NCI-H1930 (cell line): ENCODE measurements at places on chromosomes 6 and 20.
A peak's percentile ranks its signal among the peaks of the same experiment; 100 is the strongest.

GRCh38 chr20:17872959-17873358 lies 95.6 kb downstream of the SNX5 start:
- DNase-seq: no peak

GRCh38 chr6:82396964-82397751 lies 33.5 kb downstream of the TPBG start:
- DNase-seq: no peak

DNA sequence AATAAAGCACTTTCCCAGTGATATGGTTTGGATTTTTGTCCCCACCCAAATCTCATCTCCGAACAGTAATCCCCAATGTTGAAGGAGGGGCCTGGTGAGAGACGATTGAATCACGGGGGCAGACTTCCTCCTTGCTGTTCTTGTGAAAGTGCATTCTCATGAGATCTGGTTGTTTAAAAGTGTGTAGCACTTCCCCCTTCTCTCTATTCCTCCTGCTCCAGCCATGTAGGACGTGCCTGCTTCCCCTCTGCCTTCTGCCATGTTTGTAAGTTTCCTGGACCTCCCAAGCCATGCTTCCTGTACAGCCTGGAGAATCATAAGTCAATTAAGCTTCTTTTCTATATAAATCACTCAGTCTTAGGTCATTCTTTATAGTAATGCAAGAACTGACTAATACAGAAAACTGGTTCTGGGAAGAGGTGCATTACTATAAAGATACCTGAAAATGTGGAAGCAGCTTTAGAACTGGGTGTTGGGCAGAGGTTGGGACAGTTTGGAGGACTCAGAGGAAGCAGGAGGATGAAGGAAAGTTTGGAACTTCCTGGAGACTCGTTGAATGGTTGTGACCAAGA lies 7.4 kb downstream of the EPM2A start:
- no peak for DNase-seq

- peak; percentile 80 for DNase-seq
Observed at GRCh38 chr20:49384437-49385434, 97.7 kb downstream of the KCNB1 start.

DNA sequence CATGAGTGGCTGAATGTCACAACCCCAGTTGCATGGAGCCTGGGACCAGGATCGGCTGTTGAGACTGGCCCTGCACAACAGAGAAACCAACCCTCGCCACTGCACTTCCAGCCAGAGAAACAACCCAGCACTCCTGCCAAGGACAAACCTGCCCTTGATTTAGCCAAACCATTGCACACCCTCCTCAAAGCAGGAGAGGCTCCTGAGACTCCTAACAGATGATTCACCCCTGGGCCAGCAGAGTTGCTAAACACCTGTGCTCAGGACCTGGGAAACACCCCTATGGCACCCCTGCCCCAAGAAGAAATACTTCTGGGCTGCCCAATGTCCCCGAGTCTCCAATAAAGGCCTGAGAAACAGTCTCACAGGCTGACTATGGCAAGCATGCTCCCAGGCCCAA lies 17.8 kb downstream of the WDR27 start:
- no peak for DNase-seq

GRCh38 chr6:74410630-74411029 lies 714.6 kb downstream of the CD109 start:
- no peak for DNase-seq

GRCh38 chr6:113772961-113773360 lies 84.2 kb upstream of the MARCKS start:
- no peak for DNase-seq

- DNase-seq: no peak
Observed at GRCh38 chr6:142399739-142400138, 97.9 kb downstream of the ADGRG6 start.

DNA sequence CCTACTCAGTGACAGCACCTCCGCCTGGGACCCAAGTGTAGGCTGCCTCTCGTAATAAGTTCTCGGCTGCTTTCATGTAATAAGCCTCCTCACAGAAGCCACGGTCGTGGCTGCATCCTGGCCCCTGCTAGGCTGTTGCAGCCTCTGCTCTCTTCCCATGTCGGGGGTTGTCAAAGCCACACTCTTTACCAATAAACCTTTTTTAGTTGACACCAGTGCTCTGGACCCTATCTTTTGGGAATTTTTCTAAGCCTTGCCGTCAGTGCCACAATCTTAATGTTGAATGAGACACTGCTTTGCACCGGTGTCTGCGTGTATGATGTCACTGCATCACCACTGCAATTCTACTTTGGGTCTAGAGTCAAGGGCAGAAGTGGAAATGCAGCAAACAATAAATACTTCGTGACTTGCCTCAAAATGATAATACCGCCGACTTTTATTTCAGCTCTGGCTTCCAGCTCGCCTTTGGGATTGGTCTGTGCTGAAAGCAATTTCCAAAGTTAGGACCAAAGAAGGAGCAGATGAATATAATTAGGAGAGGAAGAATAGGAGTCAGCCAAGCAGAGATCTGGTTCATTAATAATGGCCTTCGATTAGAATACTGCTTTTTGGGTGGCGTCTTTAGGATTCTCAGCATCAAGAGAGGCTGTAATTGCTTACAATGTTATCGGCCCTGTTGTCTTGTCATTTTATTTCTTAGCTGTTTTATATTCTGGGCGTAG lies 57.6 kb upstream of the CCN6 start:
- no peak for DNase-seq

- DNase-seq: no peak
Observed at GRCh38 chr6:97399208-97399607, 116.2 kb upstream of the MMS22L start.

- DNase-seq: no peak
Observed at GRCh38 chr6:129276986-129277385, 394.0 kb downstream of the LAMA2 start.

DNA sequence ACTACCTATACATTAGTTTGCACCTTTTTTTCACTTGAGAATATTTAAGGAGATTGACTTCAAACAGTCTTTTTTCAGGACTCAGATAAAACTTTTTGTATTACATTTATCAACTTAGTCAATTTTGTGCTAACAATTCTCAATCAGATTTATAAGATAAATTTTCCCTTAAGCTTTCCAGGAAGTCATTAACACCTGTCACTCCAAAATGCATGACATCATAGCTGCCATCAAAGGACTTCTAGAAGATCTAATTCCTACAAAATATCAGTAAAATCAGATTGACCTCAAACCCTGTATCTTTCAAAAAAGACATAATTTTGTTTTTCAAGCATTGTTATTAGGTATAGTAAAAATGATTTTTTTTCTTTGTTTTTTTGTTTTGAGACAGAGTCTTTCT lies 9.9 kb downstream of the RFPL4B start:
- DNase-seq: no peak

GRCh38 chr6:35024551-35025054 lies 116.5 kb downstream of the TCP11 start:
- peak; percentile 15 for DNase-seq

DNA sequence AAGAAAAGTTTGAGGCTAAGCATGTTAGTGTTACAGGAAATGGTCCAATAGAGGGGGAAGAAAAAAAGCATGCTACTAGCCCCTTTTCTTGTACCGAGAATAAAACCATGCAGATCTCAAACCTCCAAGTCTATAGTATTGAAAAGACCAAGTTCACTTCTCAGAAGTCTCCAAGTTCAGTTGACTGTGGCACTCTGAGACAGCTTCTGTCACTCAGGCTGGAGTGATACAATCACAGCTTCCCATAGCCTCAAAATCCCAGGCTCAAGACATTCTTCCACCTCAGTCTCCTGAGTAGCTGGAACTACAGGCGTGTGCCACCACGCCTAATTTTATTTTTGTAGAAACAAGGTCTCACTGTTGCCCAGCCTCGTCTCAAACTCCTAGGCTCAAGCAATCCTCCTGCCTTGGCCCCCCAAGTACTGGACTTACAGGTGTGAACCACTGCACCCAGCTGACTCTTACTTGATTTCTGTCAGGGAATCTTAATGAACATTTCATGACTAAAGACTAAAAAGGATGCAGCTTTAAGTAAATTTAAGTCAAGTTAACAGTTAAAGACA lies 16.2 kb downstream of the C6orf62 start:
- no peak for DNase-seq

DNA sequence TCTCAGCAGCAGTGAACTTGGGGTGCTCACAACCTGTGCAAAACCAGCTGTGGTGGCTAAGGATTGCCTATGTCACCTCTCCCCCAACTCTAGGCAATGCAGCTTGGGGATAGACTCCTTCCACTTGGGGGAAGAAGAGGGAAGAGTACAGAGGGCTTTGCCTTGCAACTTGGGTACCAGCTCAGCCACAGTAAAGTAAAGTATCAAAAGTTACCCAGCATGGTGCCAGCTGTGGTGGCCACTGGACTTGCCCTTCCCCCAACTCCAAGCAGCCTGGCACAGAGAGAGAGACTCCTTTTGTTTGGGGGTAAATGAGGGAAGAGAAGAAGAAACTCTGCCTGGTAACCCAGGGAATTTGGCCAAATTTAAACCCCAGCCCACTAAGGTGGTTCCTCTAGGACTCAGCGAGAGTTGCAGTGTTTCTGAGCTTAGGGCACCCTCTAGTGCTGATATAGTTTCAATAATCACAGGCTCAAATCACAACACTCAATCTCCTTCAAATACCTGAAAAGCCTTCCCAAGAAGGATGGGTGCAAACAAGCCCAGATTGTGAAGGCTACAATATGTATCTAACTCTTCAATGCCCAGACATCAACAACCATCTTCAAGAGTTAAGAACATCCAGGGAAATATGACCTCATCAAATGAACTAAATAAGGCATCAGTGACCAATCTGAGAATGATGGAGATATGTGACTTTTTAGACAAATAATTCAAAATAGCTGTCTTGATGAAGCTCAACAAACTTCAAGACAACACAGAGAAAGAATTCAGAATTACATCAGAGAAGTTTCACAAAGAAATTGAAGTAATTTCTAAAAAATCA lies 7.6 kb upstream of the DEFB129 start:
- no peak for DNase-seq

GRCh38 chr6:162671580-162672165 lies 55.9 kb downstream of the PRKN start:
- DNase-seq: no peak

DNA sequence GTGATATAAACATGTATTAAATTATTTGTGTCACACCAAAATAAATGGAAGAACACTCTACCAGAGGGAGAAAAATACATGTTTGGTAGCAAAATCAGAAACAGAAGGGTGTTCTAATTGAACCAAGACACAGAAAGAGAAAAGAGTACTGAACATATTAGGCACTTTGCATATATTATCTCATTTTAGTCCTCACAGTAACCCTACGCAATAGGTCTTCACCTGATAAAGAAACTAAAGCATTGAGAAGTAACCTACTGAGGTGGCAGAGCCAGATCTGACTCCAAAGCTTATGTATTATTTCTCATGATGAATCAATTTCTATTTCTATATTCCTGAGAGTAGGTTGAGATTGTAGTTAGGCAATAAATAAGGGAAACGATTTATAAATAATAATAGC lies 77.7 kb downstream of the FYN start:
- no peak for DNase-seq

DNA sequence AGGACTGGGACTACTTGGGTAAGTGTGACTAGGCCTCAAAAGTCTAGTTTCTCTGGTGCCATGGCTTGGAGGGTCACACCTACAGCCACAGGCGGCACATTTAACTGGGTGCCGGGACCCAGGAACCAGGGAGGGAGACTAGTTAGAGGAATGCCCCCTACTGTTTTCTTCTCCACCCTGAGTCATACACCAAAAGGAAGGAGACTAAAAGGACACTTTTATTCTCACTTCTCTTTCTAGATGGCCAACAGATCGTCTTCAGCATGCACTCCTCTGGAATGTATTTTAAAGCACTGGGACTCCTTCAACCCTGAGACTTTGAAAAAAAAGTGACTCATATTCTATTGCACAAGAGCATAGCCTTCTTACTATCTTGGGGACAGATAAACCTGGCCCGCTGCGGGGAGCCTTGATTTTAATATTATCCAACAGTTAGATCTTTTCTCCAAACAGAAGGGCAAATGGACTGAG lies 33.4 kb downstream of the PLN start:
- no peak for DNase-seq

- no peak for DNase-seq
Observed at GRCh38 chr6:44269178-44269920, 901 bp upstream of the TMEM151B start.

DNA sequence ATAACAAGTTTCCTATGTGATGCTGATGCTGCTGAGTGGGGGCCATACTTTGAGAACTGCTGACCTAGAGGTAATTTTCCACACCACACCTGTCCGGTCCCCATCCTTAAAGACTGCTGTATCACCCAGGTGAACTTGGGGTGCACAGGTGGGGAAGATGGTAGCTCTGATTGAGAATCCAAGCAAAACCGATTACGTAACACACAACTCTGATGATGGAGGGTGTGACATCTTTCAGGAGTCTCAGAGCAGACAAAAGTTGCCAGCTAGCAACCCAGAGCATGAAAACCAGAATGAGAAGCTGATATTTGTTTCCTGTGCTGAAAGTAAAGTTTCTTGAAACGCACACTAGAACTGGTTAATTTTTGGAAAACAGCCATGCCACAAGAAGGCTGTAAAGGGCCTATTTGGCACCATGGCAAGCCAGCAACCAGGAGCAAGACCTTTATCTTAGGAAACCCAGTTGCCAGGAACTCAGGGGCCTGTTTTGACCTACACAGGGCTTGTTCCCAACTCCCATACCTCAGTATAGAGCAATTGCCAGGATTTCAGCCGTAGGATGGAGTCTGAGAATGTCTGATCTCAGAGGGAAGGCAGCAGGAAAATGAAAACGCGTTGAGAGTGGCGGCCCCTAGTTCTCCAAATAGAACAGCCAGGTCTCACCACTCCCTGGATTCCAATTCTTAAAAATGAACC lies 21.6 kb upstream of the TBC1D7 start:
- no peak for DNase-seq

- peak; percentile 23 for DNase-seq
Observed at GRCh38 chr6:136921936-136922684, at the start of gene SLC35D3. Gene SLC35D3 (plus strand): TSS chr6:136922301. CDS start chr6:136922429, 128 bp downstream.

DNA sequence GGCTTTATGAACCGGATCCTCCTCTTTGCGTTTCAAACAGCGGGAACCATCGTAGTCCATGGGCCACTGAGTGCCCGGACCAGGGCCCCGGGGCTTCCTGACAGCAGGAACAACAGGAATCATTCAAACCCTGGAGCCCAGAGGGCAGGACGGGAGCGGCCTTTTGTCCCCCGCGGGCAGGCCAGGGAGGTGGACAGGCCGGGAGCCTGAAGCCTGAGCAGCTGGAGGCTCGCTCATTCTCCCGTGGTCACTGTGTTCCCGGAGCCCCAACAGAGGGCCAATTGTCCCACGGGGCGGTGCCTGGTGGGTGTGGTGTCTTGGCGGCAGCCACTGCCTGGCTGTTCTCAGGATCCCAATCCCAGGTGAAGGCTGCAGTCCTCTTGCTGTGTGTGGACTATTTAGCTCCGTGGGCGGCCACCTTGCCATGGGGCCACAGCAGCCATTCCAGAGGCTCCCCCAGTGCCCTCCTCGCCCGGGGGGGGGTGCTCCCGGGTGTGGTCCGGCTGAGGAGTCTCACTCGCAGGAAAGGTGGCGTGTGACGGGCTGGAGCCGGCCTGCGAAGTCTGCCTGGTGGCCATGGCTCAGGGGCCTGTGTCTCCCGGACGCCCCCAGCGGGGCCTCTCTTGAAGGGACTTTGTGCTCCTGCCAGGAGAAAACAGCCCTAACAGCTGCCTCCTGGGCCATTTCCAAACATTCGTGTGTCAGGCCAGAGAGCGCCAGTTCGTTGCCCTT lies 77.2 kb upstream of the BHLHE23 start:
- DNase-seq: no peak

GRCh38 chr6:116113386-116113785 lies 12.5 kb downstream of the COL10A1 start:
- DNase-seq: no peak

- no peak for DNase-seq
Observed at GRCh38 chr6:129032602-129033001, 149.7 kb downstream of the LAMA2 start.

- DNase-seq: no peak
Observed at GRCh38 chr6:97629180-97629579, 346.2 kb upstream of the MMS22L start.

- no peak for DNase-seq
Observed at GRCh38 chr6:167736486-167737204, 90.1 kb upstream of the AFDN start.
